ENCODE measurements at places on chromosomes 16 and 17. TPM values are rescaled to one million over a fixed set of nuclear protein-coding genes. Genes with fewer than 3 reads are reported as not detected.

DNA sequence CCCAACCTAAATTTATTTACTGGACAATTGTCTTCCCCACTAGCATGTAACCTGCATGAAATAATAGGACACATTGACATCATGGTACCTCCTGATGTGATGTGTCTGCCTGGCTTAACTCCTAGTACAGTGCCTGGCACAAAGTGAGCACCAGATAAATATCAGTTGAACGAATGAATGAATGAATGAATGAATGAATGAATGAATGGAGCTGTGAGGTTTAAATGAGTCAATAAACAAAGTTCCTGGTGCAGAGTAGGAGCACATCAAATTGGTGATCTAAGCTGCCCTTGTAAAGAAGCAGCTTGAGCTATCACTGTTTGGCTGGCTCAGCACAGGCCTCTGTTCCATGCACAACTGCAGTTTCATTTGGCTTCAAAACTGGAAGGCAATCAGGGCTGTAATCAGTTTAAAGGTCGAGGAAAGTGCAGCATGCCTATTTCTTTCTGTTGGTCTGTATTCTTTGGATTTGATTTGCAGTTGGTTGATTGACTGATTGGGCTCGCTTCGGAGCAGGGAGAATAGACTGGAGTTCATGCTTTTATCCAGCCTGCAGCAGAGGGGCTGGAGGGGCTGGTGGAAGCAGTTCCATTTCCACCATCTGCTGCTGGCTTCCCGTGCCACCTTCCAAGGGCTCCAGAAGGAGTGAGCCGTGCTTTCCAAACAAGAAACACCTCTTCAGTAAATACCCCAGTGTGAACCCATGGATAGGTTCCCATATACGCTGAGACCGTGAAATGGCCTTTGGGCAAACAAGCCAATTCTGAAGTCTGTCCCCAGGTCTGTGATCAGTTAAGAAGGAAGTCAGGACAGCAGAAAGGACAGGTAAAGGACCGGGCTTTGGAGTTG is 54.6 kb downstream of the GPRC5B start:
- no peak for DNase-seq

DNA sequence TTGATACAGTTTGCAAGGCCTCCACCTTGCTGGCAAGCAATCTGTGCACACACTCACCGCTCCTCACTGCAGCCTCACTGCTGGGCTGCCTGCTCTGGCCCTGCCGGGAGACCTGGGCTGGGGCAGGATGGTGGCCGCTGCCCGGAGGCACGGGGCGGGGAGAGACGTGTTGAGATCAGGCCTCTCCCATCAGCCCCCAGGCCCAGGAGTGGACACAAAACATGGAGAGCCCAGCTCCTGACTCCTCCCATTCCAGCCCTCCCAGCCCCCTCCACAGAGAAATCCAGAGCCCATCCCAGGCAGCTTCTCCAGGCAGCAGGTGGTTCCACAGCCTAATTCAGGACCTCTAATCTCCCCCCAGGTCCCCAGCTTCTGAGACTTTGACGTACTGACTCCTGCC is 23.1 kb upstream of the RPL38 start:
- DNase-seq = no peak

The C17orf58 gene
- 16.6 TPM for total RNA-seq

DNA sequence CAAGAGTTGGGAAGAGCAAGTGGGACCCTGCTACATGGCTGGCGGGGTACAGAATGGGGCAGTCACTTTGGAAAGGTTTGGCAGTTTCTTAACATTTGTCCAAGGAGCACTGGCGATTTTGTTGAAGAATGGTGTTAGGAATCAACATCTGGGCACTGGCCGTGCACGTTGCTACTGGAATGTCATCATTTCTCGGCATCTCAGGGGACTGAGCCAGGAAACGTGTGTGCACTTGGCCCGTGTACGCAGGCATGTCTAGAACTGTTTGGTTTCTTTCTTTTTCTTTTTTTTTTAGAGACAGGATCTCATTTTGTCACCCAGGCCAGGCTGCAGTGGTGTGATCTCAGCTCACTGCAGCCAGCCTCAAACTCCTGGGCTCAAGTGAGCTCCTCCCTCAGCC is 17.3 kb upstream of the FOXK2 start:
- DNase-seq = no peak

GRCh38 chr16:86723689-86724088 is 145.3 kb downstream of the FOXL1 start:
- no peak for DNase-seq

DNA sequence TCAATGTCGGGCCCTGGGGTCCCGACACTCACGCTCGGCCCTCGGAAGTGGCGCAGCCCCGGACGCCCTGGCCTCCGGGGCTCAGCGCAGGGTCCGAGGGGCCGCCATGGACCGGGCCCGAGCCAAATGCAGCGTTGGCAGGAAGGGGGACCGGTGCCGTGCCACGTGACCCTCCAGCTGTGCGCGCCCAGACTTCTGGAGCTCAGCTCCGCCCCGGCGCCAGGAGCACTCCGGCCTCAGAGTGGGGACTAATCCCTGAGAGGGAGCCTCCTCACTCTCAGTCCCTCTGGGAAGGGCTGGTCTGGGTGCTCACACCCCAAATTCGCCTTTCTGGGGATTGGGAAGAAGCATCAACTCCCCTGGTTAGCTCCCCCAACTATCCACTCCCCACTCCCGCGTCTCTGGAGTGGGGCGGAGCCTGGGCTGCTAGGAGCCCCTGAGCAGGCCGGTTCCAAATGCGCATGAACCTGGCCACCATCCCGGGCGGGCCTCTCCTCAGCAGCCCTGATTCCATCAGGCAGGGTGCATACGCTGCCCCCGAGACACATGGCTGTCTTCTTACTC is at the start of gene B3GNT9:
Gene B3GNT9 (minus strand): TSS at position 166 of the 564 bp plus-strand sequence. CDS start 513 bp downstream, outside the sequence.
- DNase-seq = no peak

- DNase-seq = no peak
Measured at GRCh38 chr16:15854906-15855703, 1.7 kb downstream of the MYH11 start.

The NTN1 gene
- 0.54 TPM for total RNA-seq

- no peak for DNase-seq
Measured at GRCh38 chr16:83924686-83925085, 25.8 kb downstream of the MLYCD start.

DNA sequence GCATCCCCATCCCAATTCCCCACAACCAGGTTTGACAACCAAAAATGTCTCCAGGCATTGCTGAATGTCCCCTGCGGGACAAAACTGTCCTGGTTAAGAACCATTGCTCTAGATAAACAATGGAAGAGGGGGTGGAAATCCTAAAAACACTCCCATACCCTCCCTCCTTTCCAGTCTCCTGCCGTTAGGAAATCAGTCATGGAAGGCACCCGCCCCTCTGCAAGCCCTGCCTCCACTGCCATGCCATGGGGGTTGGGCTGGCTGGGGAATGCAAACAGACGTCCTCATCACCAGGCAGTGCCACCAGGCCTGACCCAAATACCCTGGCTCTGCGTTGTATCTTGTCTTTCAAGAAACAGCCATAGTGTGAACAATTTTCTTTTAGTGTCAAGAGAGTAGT is 57.5 kb downstream of the CYTH1 start:
- DNase-seq = no peak

GRCh38 chr16:67555795-67556212 is 6.5 kb upstream of the CTCF start:
- DNase-seq = no peak

The CDH1 gene
- 0.16 TPM for total RNA-seq

GRCh38 chr16:83956336-83957289 is 3.6 kb downstream of the OSGIN1 start:
- DNase-seq = peak; percentile 76

The ZKSCAN2 gene
- total RNA-seq = 7.1 TPM

DNA sequence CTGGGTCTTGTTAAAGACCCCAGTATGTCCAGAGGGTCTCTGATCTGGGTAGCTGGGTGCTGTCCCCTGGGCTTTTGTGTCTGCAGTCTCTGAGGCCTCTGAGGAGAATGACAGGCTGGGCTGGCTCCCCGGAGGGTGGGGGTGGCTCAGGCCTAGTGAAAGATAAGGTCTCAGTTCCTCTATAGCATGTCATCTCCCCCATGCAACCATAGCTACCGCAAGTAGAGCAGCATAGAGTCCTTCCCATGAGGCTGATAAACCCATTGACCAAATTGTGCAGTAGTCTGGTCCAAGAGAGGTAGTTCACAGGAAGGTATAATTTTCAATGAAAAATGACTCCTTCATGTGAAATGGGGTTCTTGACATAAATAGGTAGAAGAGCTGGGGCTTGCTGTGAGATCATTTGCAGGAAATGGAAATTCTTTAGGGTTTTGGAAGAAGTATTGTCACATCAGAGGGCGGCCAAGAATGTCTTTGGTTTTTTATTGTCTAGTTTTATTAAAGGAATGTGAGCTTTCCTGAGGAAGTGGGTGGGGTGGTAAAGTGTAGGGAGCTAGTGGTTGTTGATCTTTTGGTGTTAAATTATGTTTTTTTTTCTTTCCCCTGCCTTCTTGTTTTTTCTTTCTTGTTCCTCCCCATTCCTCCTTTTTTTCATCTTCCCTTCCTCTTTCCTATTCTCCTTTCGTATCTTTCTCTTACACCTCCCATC is 21.0 kb downstream of the SLC7A6OS start:
- peak; percentile 73 for DNase-seq

DNA sequence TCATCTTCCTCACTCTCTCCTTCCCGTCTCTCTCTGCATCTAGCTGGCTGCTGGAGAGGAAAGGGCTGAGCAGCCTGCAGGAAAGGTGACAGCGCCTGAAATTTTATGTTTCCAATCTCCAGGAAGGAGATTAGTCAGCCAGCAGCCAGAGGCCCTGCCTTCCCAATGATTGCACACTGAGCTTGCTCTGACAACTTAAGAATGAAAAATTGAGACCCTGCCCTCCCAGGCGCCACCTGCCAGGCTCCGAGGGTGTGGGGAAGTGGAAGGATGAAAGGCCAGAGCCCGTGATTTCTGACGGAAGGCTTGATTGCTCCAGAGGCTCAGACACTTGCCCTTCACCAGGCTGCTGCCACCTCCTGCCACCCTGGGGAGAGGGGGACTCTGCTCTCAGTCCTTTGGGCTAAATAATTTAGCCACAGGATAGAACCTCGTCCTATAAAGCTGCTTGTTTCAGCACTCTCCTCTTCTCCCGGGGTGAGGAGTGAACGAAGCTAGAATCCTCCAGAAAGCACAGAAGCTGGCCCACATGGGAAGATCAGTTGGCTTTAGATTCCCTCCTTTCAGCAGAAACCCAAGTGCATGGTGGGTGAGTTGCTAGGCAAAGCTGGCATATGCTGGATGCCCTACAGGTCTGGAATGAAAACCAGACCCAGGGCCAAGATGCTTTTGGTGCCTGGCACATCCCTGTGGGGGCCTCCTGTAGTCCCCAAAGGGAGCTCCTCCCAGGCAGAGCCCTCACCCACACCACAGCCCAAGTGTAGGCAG is 33.5 kb downstream of the GRIN2C start:
- no peak for DNase-seq

DNA sequence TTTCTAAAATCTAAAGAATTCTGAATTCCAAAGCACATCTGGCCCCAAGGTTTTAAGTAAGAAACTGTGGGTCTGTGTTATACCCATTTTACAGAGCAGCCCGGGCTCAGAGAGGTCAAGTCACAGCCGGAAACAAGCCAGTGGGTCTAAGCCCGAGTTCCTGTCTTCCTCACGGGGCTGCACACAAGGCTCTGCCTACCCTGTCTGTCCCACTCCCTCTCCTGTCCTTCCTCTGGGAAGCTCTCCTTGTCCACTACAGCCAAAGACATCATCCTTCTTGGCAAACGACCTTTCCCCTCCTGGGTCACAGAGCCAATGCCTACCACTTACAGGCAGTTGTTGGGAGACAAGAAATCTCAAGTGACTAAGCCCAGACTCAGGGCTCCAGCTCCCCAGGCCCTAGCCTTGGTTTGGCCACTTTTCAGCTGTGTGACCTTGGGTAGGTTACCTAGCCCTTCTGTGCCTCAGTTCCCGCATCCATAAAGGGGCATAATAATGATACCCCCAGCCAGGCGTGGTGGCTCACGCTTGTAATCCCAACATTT is 55.6 kb upstream of the MAP3K14 start:
- no peak for DNase-seq

The CMTM1 gene
- 2.8 TPM for total RNA-seq

- no peak for DNase-seq
Measured at GRCh38 chr17:77119668-77120301, 21.0 kb upstream of the SEC14L1 start.

DNA sequence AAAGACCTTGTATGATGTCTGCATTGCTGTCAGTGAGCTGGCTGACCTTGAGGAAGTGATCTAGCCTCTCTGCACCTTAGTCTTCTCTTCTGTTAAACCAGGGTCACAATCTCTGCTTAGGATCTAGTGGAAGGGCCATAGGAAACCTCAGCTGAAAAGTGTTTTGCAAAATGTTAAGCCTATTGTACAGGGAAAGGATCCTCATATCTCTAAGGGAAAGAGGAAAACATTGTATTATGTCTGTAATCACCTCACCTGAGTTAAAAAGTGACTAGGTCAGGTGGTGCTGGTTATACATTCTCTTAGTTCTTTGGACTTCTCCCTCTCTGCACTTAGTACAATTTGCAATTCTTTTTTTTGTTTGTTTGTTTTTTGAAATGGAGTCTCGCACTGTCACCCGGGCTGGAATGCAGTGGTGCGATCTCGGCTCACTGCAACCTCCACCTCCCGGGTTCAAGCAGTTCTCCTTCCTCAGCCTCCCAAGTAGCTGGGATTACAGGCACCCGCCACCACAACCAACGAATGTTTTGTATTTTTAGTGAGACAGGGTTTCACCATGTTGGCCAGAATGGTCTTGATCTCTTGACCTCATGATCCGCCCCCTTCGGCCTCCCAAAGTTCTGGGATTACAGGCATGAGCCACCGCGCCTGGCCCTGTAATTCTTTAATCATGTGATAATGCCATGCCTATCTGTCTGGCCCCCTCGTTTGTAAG is 2.0 kb upstream of the SEPHS2 start:
- DNase-seq = no peak

DNA sequence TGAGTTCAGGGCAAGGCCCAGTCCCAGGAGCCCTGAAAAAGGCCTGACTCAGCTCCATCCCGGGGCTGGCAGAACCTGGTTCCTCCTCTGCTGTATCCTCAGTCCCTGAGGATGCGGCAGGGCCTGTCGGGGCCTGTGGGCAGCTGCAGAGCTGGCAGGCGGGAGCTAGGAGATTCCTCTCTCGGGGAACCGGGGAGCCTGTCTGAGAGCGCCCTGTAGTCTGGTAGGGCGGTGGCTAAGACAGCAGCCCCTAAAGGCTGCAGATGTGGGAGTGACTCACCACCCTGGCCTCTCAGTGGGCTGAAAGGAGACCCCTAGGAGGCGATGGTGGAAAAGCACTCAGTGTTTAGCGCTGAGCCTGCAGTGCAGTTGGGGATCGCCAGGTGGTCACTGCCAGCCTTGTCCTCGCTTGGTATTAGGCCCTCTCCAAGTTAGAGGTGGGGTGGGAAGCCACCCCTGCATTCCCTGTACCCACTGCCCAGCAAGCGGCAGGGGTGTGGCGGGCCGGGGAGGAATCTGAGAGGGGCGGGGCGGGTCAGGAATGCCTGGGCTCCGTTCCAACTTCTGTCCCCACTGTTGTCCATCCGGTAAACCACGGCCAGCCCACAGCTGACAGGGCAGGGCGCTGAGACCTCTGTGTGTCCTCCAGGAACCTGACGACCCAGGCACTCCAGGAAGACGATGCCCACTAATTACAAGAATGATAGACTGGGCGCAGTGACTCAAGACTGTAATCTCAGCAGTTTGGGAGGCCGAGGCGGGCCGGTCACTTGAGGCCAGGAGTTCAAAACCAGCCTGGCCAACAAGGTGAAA is 29.5 kb upstream of the CDH1 start:
- no peak for DNase-seq
